ENCODE measurements at places on chromosomes 5 and 9.

DNA sequence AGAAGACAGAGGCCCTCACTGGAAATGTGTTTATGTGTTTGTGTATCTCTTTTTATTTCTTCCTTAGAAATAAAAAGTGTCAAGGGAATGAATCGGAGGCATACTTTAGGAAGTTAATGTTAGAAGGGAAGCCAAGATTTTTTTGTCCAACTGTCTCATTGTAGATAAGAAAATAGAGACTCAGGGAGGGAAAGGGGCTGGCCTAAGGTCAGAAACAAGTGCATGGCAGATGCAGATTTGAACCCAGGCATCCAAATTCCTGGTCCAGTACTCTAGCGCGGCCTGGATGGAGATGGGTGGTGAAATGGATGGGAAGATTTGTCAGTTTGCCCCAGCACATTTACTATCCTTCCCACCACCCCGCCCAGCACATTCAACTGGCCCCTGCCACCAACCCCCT, 19.8 kb upstream of the TNIP1 start:
- DNase-seq = no peak

- no peak for DNase-seq
Measured at GRCh38 chr5:147483188-147483790, 26.6 kb downstream of the DPYSL3 start.

GRCh38 chr5:152113401-152113800, 188.8 kb upstream of the GLRA1 start:
- peak; percentile 47 for DNase-seq

DNA sequence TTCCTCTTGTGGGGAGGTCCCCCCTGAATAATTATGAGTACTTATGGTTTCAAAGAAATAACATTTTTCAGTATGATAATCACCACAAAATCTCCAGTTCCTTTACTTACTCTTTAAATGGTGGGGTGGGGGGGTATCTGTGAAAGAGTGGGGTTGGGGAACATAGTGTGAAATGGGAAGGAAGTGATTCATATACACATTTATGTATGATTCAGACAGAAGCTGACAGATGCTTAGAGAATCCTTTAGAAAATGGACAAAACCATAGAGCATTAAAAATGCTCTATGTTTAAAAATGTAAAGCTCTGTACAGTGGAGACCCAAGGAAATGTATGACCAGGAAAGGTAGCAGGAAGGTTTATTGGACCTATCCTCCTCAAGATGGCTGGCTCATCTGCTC, 267.5 kb upstream of the GRIA1 start:
- no peak for DNase-seq

- DNase-seq = peak; percentile 60
Measured at GRCh38 chr9:6054280-6055099, 39.1 kb upstream of the RANBP6 start.
